Thoracic aorta (tissue), 2 donors: ENCODE measurements at places on chromosomes 6 and 20.
A peak's percentile ranks its signal among the peaks of the same experiment; 100 is the strongest.

DNA sequence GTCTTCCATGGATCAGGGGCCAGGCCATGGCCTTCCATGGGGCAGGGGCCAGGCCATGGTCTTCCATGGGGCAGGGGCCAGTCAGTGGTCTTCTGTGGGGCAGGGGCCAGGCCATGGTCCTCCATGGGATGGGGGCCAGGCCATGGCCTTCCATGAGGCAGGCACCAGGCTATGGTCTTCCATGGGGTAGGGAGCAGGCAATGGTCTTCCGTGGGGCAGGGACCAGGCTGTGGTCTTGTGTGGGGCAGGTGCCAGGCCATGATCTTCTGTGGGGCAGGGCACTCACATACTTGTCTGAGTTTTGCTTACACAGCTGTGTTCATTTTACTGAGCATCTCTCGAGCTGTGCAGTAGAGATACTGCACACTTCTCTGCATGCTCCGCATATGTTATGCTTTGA, 57.3 kb upstream of the THBS2 start:
- no peak for DNase-seq

DNA sequence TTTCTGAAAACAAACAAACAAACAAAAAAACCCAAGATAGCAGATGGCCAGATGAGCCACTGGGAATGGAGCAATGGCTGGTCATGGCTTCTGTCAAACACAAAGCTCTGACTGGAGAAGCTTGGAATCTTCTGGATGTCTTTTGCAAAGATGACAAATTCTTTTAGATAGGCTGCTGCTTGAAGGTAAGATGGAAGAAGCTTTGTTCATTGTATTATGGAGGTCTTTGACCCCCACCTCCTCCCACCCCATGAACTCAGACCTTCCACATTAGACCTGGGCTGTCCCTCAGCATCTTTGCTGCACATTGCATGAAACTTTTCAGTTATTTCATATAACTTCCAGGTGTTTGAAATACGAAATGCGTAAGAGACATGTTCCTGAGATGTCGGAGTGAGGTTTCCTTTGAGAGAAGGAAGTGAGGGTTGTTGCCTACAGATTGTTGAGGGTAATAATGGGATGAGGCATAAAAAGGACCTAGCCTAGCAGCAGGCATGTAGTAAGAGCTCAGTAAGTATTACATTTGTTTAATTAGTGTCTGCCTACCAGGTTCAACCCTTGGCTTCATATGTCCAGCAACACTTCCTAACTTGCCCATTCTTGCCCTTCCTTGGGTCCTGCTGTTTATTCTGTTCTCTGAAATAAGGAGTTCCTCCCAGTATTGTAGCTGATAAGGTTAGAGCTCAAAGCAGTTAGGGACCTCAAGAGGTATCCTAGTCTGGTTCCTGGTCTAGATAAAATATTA, 51.4 kb upstream of the IER3 start:
- no peak for DNase-seq

DNA sequence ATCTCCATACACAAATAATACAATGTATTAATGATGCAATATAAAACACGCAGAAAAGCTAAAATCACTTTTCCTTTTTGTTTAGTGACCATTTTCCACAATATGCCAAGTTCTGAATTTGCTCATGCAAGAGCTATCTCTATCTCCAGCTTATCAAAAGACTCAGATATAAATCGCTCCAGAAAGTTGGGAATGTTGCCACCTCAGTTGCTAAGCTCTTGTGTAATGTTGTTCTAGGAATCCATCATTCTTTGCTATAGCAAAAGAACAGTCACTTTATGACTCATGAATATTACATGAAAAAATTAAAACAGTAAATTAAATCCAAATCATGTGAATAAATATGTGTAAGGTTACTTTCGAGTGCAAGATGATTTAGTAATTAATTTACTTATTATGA, 8.7 kb downstream of the PLAGL1 start:
- no peak for DNase-seq

- DNase-seq: no peak
Measured at GRCh38 chr20:10686356-10687133, 12.7 kb upstream of the JAG1 start.

- DNase-seq: no peak
Measured at GRCh38 chr20:43508106-43508505, 609 bp downstream of the L3MBTL1 start.

- DNase-seq: no peak
Measured at GRCh38 chr20:14310977-14311627, 26.3 kb downstream of the FLRT3 start.

DNA sequence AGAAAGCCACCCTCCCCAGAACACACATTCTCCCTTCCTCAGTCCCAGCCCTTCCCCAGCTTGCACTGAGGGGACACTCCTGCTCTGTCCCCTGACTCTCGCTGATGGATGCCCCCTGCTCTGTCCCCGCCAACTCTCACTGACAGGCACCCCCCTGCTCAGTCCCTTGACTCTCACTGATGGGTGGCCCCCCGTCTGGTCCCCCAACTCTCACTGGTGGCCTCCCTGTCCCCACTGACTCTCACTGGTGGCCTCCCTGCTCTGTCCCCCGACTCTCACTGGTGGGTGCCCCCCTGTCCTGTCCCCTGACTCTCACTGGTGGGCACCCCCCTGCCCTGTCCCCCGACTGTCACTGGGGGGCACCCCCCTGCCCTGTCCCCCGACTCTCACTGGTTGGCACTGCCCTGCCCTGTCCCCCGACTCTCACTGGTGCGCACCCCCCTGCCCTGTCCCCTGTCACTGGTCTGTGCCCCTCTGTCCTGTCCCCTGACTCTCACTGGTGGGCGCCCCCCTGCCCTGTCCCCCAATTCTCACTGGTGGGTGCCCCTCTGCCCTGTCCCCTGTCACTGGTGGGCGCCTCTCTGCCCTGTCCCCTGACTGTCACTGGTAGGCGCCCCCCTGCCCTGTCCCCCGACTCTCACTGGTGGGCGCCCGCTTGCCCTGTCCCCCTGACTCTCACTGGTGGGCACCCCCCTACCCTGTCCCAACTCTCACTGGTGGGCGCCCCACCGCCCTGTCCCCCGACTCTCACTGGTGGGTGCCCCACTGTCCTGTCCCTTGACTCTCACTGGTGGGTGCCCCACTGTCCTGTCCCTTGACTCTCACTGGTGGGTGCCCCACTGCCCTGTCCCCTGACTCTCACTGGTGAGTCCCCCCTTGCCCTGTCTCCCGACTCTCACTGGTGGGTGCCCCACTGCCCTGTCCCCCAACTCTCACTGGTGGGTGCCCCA, 60.9 kb downstream of the GINS1 start:
- DNase-seq: no peak

GRCh38 chr6:137122612-137123011, 50.8 kb downstream of the IL22RA2 start:
- DNase-seq: no peak

- no peak for DNase-seq
Measured at GRCh38 chr6:158459726-158460125, 100.2 kb upstream of the TMEM181 start.

DNA sequence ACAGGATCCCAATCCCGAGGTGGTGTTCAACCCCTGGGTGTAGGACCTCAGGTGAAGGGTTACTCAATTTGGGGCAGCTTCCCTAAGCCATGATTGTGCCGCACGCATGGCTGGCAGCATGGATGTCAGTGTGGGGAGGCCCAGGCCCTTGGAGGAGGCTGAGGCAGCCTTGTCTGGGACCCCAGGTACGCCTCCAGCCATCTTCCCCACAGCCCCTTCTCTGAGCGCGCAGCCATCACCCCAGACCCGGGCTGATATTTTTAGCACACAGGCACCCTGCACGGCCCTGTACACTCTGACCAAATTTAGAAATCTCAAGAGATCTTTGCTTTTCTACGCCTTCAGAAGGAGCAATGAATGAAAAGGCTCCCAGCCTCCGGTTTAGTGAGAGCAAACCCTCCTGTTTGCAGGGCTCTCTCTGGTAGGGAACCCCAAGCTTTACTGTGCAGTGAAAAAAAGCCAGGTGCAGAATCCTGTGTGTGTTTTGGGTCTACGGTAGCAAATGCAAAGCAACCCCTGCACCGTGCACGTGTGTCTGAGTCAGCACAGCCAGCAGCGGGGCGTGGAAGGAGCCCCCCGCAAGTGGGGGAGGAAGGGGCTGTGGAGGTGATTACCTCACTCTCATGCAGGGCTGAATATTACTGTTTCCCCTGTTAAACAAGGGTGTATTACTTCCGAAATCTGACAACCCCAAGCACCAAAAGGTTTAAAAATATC, 44.3 kb downstream of the CTCFL start:
- DNase-seq: no peak

GRCh38 chr20:37880726-37881591, 22.0 kb upstream of the VSTM2L start:
- no peak for DNase-seq

- DNase-seq: no peak
Measured at GRCh38 chr6:167825332-167826229, 1.1 kb upstream of the AFDN start.

- DNase-seq: no peak
Measured at GRCh38 chr20:19301142-19301541, 88.7 kb downstream of the SLC24A3 start.

- no peak for DNase-seq
Measured at GRCh38 chr20:32823737-32824588, 4.2 kb downstream of the MAPRE1 start.

DNA sequence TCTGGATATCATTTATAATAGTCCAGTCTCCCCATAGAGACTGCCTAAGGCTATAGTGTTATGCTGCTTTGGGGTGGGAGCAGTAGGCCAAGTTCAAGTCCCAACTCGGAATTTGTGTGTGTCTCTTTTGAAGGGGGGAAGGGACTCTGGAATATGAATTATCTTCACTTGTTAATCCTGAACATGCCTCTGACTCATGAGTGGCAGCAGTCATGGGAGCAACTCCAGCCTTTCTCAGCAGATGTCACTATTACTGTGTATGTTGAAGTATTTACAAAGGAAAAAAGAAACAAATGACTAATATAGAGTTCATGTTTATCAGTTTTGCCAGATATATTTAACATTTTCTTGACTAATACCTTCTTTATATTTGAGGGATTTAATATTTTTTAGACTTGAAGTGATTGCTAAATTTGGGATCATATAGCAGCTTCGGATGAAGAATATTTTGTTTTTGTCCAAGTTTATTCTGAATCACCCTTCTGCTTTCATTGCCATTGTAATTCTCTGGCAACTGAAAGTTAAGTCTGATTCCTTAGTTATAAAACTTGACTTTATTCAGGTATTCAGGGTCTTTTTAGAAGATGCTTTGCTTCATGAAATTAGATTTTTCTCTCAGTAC, 23.4 kb downstream of the FAM217A start:
- peak; percentile 10 for DNase-seq

GRCh38 chr6:91911945-91912344, 1325.1 kb upstream of the MAP3K7 start:
- no peak for DNase-seq

DNA sequence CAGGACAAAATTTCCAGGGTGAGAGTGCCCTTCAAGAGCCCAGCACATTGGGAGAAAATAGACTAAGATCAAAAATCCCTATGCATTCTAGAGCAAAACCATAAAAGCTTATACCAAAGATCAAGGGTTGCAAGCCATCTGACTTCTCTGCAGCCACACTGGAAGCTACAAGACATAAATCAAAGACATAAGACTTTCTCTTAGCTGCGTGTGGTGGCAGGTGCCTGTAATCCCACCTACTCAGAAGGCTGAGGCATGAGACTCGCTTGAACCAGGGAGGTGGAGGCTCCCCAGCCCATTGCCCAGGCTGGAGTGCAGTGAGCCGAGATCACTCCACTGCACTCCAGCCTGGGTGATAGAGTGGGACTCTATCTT, 91.9 kb upstream of the NXT1 start:
- DNase-seq: no peak

GRCh38 chr6:38113825-38114576, 294.5 kb downstream of the ZFAND3 start:
- DNase-seq: no peak

GRCh38 chr6:151160929-151161757, 78.6 kb upstream of the AKAP12 start:
- no peak for DNase-seq

- no peak for DNase-seq
Measured at GRCh38 chr20:1494436-1494835, 3.2 kb upstream of the SIRPB2 start.

DNA sequence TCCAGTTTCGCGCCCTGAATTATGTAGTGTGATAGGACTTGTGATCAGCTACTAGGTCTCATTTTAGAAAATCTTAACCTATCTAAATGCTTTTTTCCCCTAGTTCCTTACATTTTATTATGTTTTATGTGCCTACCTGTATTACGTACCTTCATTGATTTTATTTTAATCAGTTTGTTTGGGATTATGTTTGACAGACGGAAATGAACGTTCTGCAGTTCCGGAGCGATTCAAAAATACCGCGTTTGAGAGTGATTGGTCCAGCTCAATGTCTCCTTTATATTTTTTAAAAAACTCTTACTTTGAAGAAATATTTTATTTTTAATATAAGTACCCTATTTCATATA, 114.3 kb upstream of the BTN3A2 start:
- no peak for DNase-seq

DNA sequence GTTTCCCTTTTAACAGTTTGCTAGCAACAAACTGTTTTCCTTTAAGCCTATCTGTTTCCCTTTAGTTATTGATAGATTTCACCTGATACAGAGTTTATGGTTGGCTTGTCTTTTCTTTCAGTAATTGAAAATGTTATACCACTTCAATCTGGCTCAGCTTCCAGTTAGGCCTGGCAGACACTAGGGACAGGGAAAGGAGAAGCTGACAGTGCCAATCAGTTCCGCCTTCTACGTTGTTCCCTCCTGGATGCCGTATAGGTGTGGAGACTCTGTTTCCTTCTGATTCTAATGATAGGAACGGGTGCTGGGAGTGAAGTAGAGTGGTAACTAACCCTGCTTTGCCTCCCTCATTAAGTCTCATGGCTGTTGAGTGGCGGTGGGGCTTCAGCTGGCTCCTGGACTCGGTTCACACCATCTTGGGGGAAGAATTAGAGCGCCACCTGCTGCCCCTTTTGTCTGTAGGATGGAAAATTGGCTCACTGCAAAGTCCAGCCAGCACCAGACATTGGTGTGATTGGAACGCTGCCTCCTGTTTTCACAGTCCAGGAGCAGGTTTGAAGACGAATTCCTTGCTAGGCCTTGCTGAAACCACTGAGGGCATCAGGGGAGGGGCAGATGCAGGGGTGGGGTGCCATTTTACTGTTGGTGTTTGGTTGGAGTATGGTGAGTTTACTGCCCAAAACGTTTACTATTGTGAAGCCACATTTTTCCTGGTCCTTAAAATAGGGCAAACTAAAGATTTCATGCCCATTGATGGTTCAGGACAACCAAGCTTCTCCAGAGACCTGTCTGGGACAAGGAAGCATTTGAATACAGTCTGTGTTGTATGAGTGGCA, 1729.5 kb downstream of the GRIK2 start:
- no peak for DNase-seq

- no peak for DNase-seq
Measured at GRCh38 chr6:166955121-166955864, 1.1 kb downstream of the RNASET2 start.
